ENCODE measurements at places on chromosomes 2 and 18. TPM values are rescaled to one million over a fixed set of nuclear protein-coding genes. Genes with fewer than 3 reads are reported as not detected.

DNA sequence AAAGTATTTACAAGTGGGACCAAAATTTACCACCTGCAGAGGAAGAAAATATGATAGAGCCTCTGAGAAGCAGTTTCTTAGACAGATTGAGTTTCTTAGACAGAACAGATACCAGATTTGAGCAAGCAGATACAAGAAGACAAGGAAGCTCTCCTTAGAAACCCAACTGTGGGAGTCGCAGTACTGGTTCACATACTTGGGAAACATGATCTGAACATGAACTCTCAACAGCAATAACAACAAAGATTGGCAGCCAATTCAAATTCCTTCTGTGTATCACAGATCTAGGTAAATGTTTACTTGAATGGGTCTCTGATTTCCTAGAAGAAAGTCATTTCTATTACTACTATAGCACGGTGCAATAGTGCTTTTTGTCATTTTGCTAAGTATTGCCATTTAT lies 82.1 kb downstream of the OLA1 start:
- no peak overlapping the region for H3K27ac ChIP-seq
- no peaks in the 10 kb centered on the region for H3K4me1 ChIP-seq
- no peak overlapping the region for H3K4me3 ChIP-seq
- H3K27me3 ChIP-seq: no peaks in the 10 kb centered on the region

GRCh38 chr2:46520130-46520711 lies 40.9 kb downstream of the TMEM247 start:
- H3K4me1 ChIP-seq: no peaks in the 10 kb centered on the region
- no peaks in the 10 kb centered on the region for H3K36me3 ChIP-seq
- peak overlapping the region; percentile 62 for H3K27ac ChIP-seq
- no peak for DNase-seq
- no peak overlapping the region for H3K4me3 ChIP-seq
- no peaks in the 10 kb centered on the region for H3K27me3 ChIP-seq

- H3K4me3 ChIP-seq: no peak overlapping the region
- H3K4me1 ChIP-seq: no peaks in the 10 kb centered on the region
- no peak for DNase-seq
- no peaks in the 10 kb centered on the region for H3K27me3 ChIP-seq
Observed at GRCh38 chr18:3397031-3397750, 52.8 kb upstream of the TGIF1 start.

GRCh38 chr2:239806276-239806675 lies 218.9 kb downstream of the NDUFA10 start:
- H3K4me3 ChIP-seq: no peak overlapping the region
- peak; percentile 48 for DNase-seq
- H3K27ac ChIP-seq: no peak overlapping the region
- H3K4me1 ChIP-seq: no peaks in the 10 kb centered on the region

DNA sequence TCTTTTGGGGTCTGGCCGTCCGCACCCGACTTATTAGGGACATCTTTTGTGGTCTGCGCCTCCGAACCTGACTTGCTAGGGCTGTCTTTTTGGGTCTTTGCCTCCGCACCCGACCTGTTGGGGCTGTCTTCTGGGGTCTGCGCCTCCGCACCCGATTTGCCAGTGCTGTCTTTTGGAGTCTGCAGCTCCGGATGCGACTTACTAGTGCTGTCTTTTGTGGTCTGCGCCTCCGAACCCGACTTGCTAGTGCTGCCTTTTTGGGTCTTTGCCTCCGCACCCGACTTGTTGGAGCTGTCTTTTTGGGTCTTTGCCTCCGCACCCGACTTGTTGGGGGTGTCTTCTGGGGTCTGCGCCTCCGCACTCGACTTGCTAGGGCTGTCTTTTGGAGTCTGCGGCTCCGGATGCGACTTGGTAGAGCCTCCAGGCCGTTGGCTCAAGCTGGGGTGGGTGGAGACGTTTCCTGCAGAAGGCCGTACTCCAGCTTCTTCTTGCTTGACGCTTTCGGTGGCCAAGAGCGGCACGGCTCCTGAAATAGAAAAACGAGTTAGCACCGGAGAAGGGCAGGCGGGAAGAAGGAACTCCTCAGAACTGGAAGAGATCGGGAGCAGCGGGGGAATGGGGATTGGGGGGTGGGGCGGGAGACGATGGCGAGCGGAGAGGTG lies 498 bp downstream of the TGOLN2 start:
- peak overlapping the region; percentile 83 for H3K4me3 ChIP-seq
- H3K4me1 ChIP-seq: no peaks in the 10 kb centered on the region
- peaks cover 23% of the 10 kb centered on the region for H3K36me3 ChIP-seq

The TOGARAM2 gene
- total RNA-seq: 2.0 TPM

The FAM237A gene
- not detected for total RNA-seq
